Lung (tissue), 17 donors: ENCODE measurements at places on chromosomes 1 and 21. TPM values are rescaled to one million over a fixed set of nuclear protein-coding genes. Genes with fewer than 3 reads are reported as not detected.

The S100A3 gene
- 6.5 TPM for polyA plus RNA-seq

The KCNK1 gene
- polyA plus RNA-seq, result 8.9 TPM

The TNN gene
- 0.04 TPM for polyA plus RNA-seq

The C1QB gene
- 508 TPM for polyA plus RNA-seq

The PIK3C2B gene
- 11.9 TPM for polyA plus RNA-seq

The IFI44L gene
- polyA plus RNA-seq, result 11.8 TPM

The SPRR2A gene
- not detected for polyA plus RNA-seq

The EVA1C gene
- 44.5 TPM for polyA plus RNA-seq

The AQP10 gene
- 0.28 TPM for polyA plus RNA-seq

The TUT4 gene
- 19.9 TPM for polyA plus RNA-seq

The SPRR3 gene
- 0.50 TPM for polyA plus RNA-seq

The ADAMTS5 gene
- polyA plus RNA-seq, result 0.88 TPM

The REN gene
- polyA plus RNA-seq, result 0.31 TPM

The MAB21L3 gene
- 0.30 TPM for polyA plus RNA-seq

DNA sequence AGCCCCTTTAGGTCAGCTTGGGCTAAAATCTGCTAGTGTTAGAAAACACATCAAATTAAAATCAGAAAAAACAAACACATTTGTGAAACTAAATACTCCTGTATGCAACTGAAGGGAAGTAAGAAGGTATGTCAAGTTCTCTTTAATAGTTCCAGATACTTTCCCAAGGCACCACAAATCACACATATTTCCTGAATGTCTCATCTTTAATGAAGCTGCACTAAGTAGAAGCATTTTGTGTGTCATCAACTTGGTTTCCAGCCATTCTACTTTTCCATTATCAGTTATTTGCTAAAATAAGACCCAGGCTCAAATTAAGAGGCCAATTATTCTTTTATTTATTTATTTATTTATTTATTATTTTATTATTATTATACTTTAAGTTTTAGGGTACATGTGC lies 34.7 kb downstream of the CRB1 start:
- no peak for DNase-seq

DNA sequence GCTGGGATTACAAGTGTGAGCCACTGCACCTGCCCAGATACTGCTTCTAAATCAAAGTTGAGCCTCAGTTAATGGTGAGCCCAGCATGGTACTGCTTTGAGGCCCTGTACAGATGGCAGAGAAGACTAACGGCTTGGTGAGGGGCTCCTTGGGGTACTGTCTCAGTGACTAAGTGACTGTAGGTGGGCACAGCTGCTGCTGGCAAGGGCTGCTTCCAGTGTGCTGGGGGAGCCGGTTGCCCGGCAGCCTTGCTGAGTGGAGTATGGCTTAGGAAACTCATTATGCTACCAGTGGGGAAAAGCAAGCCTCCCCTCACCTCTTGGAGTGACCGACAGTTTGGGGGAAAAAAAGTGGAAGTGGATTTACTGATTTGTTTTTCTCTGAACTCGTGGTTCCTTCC lies 23.6 kb upstream of the ARHGEF10L start:
- no peak for DNase-seq

GRCh38 chr1:158924677-158925076 lies 6.7 kb upstream of the PYHIN1 start:
- no peak for DNase-seq

DNA sequence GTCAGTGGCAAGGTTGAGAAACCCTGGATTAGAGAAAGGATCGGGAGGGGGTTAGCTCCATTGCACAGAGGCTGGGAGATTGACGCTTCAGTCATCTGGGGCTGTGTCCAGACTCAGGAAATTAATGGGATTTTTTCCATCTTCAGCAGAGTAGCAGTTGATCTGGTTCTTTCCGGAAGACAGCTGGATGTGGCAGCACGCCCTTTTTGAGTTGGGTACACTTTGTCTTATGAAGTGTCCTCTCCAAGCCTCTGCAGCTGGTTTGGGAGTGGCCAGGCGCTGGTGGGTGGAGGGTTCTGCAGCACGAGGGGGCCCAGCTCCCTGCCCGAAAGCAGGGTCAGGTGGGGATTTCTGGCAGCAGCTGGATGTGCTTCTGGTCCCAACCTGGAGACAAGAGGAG lies 95.1 kb downstream of the TAS1R2 start:
- no peak for DNase-seq

- no peak for DNase-seq
Observed at GRCh38 chr1:198123133-198123532, 33.7 kb upstream of the NEK7 start.

DNA sequence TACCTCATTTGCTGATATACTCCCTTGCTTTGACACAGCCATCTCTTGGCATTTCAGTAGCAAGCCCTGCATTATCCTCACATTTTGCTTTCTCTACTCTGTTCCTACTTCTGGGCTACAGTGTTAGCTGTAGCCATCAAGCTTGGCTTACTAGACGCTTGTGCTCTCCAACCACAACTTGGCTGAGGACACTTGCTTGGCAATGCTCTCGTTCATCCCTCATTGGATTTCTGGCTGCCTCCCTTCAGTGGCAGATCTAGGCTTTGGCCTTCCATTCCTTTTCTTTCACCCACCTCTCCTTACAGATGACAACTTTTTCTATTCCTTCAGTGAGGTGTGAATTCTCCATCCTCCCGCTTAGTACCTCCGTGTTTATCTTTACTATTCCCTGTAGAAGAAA lies 428.7 kb upstream of the LRRC7 start:
- DNase-seq, result no peak

- peak; percentile 27 for DNase-seq
Observed at GRCh38 chr1:92797961-92798360, 13.1 kb upstream of the EVI5 start.

- DNase-seq, result no peak
Observed at GRCh38 chr1:239810061-239810481, 281.6 kb upstream of the FMN2 start.

- no peak for DNase-seq
Observed at GRCh38 chr1:56963667-56964066, 2.1 kb downstream of the C8B start.

DNA sequence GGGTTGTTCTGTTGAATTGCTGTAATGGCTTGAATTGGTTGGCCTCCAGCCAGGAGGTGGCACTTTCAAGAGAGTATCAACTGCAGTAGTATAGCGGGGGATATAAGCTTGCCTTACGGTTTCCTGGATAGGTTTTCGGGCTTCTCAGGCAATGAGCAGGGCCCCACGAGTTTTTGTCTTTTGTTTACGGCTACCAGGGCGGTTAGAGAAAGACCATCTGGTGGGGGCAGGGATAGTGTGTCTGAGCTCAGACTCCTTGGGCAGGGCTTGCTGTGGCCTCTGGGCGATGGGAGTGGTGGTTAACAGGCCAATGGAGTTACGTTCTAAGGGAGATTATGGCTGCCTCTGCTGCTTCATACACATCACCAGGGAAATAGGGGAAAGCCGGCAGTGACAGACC lies 62.8 kb downstream of the DTL start:
- peak; percentile 52 for DNase-seq

GRCh38 chr1:86183810-86184209 lies 27.2 kb upstream of the COL24A1 start:
- peak; percentile 90 for DNase-seq

DNA sequence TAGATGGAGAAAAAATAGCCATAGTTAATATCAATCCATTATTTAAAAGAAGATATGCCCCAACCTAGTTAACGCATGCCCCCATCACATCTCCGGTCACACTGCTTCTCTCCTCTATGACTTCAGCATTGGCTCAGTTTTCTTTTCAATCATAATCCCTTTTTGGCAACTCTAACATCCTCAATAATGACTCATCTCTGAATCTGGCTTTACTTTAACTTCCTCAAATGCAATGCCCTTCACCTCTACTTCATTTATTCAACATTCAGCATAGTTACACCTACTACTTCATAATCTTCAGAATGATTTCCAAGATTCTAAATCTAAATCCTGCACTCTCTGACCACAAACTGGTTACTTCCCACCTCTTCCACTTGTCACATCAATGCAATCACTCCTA lies 417.3 kb downstream of the USH2A start:
- DNase-seq, result no peak

- peak; percentile 46 for DNase-seq
Observed at GRCh38 chr1:234212764-234213657, 160.2 kb upstream of the COA6 start.

GRCh38 chr21:16800536-16801275 lies 712.1 kb upstream of the CXADR start:
- no peak for DNase-seq

- no peak for DNase-seq
Observed at GRCh38 chr21:41377715-41378114, 15.9 kb downstream of the MX2 start.

GRCh38 chr21:46538851-46539666 lies 65.8 kb downstream of the S100B start:
- DNase-seq, result no peak

DNA sequence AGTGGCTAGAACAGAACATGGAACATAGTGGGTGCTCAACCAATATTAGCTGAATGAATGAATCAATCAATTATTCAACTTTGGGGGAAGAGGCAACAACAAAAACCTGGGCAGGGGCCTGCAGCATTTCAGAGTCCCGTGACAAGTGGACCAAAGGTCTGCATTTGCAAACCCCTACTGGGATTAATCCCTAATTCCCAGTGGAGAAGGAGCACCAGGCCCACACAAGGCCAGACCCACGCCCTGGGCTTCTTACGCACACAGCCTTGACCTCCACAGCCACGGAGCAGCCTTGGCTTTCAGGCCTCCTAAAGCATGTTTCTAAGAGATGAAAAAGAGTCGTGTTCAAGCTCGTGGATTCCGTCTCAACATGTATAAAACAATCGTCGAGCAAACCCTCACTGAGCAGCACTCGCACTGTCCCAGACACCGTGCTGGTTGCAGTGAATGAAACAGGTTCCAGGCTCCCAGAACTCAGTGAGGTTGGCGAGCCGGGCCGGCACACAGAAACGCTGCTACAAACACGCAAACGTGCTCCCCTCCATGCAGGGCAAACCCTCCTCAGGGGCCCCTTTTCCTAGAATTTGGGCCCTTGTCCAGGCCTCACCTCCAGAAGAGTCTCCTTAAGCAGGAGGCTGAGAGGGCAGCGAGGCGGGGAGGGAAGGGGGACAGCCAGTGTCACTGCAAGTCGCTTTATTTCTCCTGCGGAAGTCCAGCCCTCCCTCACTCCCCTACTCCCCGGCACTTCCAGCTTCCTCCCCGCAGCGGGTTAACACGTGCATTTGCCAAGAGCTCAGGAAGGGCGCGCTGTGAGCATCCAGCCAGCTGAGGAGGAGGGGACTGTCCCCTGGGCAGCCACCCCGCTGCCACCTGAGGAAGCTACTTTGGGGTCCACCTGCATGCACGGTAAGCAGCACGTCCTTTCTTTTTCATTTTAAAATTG lies 556.4 kb downstream of the KIF26B start:
- no peak for DNase-seq

GRCh38 chr1:112583366-112583765 lies 35.6 kb downstream of the ST7L start:
- no peak for DNase-seq

DNA sequence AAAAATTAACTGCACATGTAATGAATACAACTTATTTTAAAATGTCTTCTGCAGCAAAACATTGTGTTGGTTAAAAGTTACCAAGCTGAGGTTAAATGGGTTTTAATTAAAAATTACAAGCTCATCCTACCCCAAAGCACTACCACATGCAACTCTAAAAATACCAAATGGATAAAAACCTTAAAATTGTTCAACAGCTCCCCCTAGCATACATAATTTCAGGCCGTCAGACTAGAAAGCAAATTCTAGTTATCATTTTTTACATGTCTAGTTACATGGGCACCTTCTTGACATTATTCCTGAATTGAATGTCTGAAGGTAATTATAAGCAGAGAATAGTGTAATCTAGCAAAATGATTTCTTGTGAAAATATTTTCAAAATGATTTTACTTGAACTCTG lies 176.5 kb downstream of the C1orf21 start:
- peak; percentile 74 for DNase-seq

GRCh38 chr1:64826991-64827390 lies 82.1 kb downstream of the RAVER2 start:
- DNase-seq, result no peak

GRCh38 chr21:33023574-33024200 lies 2.0 kb upstream of the OLIG2 start:
- DNase-seq, result no peak

DNA sequence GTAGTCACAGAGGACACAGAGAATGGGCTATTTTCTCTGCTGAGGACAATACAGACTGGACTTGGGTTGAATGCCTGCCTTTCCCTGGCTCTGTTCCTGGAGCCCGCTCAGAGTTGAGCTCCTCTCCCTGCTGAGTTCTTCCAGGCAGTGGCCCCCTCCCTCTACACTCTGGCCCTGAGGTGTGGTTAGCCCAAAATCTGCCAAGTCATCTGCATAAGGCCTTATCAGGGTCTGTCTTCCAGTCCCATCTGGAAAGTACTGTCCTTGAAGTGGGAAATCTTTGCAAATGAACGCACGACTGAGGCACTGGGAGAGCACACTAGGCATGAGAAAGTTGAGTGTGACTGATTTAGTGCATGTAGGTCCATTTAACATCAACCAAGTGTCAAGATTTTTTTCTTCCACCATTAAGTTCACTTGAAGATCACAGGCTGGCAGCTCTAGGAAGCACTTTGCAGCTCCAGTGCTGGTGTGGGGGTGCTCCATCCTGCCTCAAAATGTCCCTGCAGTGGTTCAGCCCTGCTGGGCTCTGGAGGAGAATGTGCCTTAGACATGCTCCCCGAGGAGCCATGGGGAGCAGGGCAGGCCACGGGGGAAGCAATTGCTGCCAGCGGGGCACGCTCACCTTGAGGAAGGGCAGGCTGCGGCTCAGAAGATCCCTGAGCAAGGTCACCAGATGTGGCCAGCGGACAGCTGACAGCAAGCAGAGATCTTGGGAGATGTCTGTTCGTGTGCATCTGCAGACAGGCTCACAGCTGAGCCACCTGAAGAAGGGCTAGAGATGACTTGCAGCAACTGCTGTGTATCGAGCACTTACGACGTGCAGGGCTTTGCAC lies 41.5 kb downstream of the IER5 start:
- no peak for DNase-seq

DNA sequence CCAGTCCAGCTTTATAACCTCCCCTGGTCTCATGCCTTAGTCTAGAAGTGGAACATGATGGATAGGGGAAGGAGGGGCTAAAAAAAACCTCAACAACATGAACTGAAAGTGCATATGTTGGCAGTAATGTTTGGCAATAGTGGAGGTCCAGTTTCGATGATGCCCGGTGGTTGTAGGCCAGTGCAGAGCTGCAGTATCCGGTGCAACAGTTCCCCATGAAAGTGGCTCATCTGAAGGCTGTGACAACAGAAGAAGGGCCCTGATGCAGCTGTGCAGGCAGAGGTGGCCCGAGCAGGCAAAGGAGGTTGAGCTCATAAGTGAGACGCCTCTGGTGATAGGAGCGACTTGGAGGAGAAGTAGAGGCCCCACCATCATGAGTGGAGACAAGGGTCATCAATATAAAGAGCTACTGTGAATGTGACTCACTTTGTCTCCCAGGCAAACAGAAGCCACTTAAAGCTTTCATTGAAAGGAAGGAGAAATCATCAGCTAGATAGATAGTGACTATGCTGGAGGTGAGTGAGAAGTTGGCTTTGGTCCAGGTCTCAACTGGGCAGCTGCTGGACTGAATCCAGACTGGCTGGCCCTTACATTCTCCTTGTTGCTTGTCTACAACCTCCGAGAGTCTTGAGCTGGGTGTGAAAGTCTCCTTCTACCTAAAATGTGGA lies 10.2 kb upstream of the CREG1 start:
- peak; percentile 29 for DNase-seq

- no peak for DNase-seq
Observed at GRCh38 chr21:40282912-40283886, 416.0 kb downstream of the PCP4 start.

- DNase-seq, result no peak
Observed at GRCh38 chr1:154626456-154627256, 18.7 kb upstream of the ADAR start.

GRCh38 chr21:42701706-42702456 lies 48.5 kb downstream of the PDE9A start:
- no peak for DNase-seq
